ENCODE measurements at places on chromosomes 13 and 19. TPM values are rescaled to one million over a fixed set of nuclear protein-coding genes. Genes with fewer than 3 reads are reported as not detected.

GRCh38 chr13:59690857-59691500, 472.7 kb downstream of the DIAPH3 start:
- no peak for DNase-seq

DNA sequence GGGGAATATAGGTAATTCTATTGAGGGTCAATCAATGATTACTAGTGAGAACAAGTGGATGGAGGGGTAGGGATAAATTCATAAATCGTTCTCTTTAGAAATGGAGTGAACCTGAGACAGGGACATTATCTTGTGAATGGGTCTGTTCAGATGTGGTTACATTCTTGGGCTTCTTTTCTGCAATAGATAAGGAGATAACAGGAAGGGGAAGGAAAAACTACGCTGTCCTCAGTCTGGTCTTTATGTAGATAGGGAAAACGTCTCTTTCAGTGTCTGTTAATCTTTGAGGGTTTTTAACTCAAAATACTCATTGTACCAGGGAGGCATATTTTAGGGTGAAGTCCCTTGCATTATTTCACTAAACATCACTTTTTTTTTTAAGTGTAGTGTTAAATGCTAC, 266.7 kb upstream of the MAB21L1 start:
- DNase-seq: no peak

DNA sequence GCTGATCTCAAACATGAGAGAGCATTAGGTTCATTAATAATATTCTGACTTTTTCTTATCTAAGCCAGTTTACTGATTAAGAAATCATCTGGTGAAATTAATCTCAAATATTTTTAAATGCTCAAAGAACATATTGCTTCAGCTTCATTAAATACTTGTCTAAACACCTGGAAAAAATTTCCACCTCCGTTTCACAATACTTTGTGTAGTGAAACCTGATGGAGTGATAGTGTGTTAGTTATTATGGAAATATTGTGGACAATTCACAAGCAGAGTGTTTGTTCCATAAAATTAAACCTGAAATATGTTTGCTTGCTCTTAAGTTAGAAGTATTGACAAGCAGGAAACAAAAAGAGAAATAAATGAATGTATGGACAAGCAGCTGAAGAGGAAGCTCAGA, 57.3 kb upstream of the RNF113B start:
- DNase-seq: no peak

DNA sequence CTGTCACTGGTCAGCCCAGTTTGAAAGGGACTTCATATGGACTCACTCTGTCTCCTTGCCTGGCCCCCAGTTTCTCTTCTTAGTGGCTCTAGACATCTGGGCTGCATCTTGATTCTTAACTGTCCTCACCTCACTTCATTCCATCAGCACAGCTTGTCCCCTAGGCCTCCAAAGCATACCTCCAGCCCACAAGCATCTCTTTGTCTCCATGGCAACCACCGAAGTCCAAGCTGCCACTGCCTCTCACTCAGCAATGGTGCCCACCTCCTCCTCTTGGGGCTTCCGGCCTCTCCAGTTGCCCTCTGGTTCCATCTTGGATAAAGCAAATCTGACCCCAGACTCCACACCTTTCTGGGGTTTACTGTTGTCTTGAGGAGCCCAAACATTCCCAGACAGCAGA, 9.9 kb upstream of the KLHL26 start:
- DNase-seq: peak; percentile 70

DNA sequence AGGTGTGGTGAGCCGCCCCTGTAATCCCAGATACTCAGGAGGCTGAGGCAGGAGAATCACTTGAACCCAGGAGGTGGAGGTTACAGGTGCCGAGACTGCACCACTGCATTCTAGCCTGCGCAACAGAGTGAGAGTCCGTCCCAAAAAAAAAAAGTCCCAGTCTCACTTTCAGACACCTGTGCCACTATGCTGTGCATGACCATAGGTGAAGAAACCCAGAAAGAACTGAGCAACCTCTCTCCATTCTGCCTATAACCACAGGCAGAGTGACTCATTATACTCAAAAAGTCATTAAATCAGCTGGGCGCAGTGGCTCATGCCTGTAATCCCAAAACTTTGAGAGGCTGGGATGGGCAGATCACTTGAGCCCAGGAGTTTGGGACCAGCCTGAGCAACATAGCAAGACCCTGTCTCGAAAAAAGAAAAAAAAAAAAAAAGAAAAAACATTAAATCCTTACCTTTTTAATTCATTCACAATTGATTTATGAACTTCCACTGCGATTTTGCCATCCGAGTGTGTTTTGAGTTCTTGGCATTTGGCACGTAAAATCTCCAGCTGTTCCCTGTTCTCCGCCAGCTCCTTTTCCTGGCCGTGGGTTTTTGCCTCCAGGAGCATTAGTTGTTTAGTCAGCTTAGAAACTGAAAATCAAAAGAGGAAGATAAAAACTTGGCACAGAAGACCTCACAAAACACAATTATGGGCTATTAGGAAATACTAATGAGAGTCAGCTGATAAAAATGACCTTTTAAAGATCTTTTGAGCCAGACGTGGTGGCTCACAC, 45.5 kb upstream of the SLC7A9 start:
- no peak for DNase-seq

DNA sequence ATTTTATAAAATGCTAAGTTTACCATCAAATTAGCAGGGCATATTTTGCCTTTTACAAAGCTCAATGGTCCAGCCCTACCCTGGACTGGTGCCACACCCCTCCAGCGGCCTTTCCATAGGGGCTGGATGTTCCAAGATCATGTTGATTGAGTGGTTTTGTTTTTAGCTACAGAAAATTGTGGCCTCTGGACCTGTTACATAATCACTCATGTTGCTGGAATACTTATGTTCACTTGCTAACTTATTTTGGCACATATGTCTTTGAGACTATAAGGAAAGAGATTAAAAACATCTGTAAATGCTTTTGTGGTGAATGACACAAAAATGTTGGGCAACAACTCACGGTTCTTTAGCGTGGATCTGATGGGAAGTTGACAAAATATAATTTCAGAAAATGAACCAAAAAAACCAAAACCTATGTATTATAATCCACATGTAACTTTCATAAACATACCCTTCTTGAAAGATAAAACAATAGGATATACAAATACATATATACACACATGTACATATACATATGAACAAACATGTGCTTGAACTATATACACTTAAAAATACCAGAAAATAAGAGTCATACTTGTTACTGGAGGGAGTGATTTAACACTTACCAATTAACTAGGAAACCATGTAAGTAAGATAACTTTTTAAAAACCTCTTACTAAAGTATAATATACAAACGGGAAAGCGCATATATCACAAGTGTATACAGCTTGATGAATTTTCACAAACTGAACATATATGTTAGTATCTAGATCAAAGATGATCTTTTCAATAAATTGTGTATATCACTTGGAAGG, 46.6 kb upstream of the SLC15A1 start:
- DNase-seq: no peak

DNA sequence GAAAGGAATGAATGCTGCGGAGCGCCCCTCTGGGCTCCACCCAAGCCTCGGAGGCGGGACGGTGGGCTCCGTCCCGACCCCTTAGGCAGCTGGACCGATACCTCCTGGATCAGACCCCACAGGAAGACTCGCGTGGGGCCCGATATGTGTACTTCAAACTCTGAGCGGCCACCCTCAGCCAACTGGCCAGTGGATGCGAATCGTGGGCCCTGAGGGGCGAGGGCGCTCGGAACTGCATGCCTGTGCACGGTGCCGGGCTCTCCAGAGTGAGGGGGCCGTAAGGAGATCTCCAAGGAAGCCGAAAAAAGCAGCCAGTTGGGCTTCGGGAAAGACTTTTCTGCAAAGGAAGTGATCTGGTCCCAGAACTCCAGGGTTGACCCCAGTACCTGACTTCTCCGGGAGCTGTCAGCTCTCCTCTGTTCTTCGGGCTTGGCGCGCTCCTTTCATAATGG, 8.6 kb downstream of the PDX1 start:
- no peak for DNase-seq

- no peak for DNase-seq
These were observed at the start of gene RGS9BP for GRCh38 chr19:32675720-32676185. RGS9BP (plus strand) TSS chr19:32675848; CDS start chr19:32676264, 416 bp downstream.

DNA sequence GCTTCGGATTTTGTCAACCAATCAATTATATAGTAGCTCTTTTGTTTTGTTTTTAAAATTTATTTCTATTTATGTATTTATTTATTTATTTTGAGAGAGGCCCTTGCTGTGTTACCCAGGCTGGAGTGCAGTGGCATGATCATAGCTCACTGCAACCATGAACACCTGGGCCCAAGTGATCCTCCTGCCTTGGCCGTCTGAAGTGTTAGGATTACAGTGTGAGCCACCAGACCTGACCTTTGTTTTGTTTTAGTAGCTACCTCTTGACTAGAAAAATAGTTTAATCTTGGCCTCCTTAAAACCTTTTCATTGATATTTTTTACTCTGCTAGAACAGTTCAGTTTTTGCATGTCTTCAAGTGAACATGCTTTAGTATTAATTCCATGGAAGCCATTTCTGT, 15.1 kb downstream of the GARRE1 start:
- no peak for DNase-seq

GRCh38 chr13:74883834-74884233, 598.1 kb downstream of the TBC1D4 start:
- no peak for DNase-seq

DNA sequence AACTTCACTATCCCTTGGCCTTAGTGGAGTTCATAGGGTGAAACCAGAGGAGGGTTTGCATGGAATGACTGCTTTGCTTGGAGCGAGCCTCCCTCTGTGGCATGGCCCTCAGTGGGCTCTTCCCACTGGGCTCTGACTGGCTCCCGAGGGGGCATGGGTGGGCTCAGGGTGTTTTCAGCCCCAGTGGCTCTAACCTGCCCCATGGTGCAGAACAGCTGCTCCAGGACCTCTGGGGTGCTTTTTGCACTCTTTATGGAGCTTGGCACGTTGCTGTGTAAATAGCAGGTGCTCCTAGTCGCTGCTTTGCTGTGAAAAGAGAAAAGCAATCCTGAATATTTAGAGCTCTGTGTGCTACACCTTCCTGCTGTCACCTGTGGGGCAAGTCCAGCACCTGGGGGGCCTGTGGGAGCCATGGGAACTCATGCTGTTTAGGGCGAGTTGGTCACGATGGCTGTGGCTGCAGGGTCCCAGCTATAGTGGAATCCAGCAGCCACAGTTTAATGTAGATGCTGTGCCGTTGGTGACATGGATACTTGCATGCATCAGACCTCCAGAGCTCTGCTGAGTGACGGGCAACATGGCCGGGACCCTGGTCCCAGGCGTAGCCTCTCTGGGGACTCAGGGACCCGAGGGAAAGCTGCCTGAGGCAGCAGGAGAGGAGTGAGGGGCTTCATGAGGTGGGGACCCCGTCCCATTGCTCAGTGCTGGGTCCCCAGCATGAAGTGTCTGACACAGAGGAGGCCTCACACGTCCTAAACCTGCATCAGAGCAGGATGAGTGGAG, 14.3 kb upstream of the MCF2L start:
- no peak for DNase-seq

- no peak for DNase-seq
These were observed 27.3 kb upstream of the ZNF254 start for GRCh38 chr19:24059563-24060295.

DNA sequence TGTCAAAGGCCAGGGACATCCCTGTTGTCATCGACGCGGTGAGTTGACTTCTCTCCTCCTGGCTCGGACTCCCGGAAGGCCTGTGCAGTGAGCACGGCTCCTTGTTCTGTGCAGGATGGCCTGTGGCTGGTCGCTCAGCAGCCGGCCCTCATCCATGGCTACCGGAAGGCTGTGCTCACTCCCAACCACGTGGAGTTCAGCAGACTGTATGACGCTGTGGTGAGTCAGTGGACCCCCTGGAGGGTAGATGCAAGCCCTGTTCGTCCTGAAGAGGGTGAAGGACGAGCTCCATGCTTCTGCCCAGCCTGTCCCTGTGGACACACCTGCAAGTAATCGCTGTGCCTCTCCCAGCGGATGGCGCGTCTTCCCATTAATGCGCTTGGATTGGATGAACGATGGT, 19.2 kb downstream of the NAXD start:
- no peak for DNase-seq

The P2RY11 gene
- total RNA-seq: 4.6 TPM

The PTH2 gene
- total RNA-seq: not detected

The CGB1 gene
- not detected for total RNA-seq

The ELSPBP1 gene
- total RNA-seq: 0.40 TPM

The PLIN5 gene
- total RNA-seq: 4.0 TPM

The LILRA1 gene
- 0.99 TPM for total RNA-seq

The ZNF547 gene
- 5.6 TPM for total RNA-seq

The LINGO3 gene
- total RNA-seq: 0.94 TPM

All from spinal cord (tissue), 10 donors.